Common myeloid progenitor, CD34-positive (primary cell): ENCODE measurements at places on chromosomes 16 and 17.
A peak's percentile ranks its signal among the peaks of the same experiment; 100 is the strongest.

GRCh38 chr16:81752225-81752875, 26.7 kb upstream of the PLCG2 start:
- H3K27me3 ChIP-seq: no peaks in the 10 kb centered on the region
- H3K36me3 ChIP-seq: no peaks in the 10 kb centered on the region
- peak overlapping the region; percentile 78 for H3K27ac ChIP-seq

DNA sequence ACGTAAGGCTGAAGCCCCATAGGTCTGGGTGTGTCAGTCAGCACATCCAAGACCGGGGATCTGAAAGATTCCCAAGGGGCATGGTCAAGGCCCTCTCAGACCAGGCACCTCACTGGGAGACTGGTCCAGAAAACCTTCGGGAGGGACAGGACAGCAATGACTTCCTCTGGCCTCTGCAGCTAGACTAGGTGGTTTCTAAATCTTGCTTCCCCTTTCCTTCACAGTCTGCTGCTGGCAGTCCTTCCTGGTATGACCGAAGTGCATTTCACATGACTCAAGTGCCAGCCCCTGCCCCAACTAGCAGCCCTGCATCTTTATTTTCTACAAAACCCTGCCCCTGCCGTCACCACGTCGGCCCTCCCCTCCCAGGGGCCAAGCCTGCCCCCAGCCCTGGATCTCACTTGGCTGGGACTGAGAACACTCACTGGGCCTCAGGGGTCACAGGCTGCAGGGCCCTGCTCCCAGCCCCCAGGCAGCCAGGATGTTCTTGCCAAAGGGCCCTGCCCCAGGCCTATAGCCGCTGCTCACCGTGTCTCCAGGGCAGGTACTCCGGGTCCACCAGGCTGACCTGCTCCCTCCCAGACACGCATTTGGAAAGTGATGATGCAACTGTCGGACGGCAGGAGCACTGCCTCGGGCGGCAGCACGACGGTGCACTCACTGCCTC, 18.3 kb downstream of the POLR3K start:
- DNase-seq: peak; percentile 87
- no peak overlapping the region for H3K27ac ChIP-seq
- no peaks in the 10 kb centered on the region for H3K27me3 ChIP-seq
- peak overlapping the region; percentile 40 for H3K4me3 ChIP-seq
- peaks cover 41% of the 10 kb centered on the region for H3K4me1 ChIP-seq
- peaks cover 24% of the 10 kb centered on the region for H3K36me3 ChIP-seq

- H3K27me3 ChIP-seq: no peaks in the 10 kb centered on the region
- H3K36me3 ChIP-seq: peaks cover 5% of the 10 kb centered on the region
- H3K4me3 ChIP-seq: no peak overlapping the region
- H3K27ac ChIP-seq: no peak overlapping the region
- DNase-seq: no peak
Measured at GRCh38 chr16:13940397-13940933, 20.5 kb downstream of the ERCC4 start.

- no peak overlapping the region for H3K4me3 ChIP-seq
- H3K27ac ChIP-seq: no peak overlapping the region
- DNase-seq: no peak
- H3K36me3 ChIP-seq: no peaks in the 10 kb centered on the region
- H3K4me1 ChIP-seq: no peaks in the 10 kb centered on the region
Measured at GRCh38 chr16:85859818-85860125, 39.2 kb upstream of the IRF8 start.

- no peaks in the 10 kb centered on the region for H3K27me3 ChIP-seq
- H3K36me3 ChIP-seq: no peaks in the 10 kb centered on the region
- no peak overlapping the region for H3K27ac ChIP-seq
- no peaks in the 10 kb centered on the region for H3K4me1 ChIP-seq
- H3K4me3 ChIP-seq: no peak overlapping the region
- DNase-seq: no peak
Measured at GRCh38 chr16:24841291-24841690, 4.5 kb upstream of the SLC5A11 start.

GRCh38 chr17:44334727-44335126, 10.1 kb upstream of the SLC25A39 start:
- no peak overlapping the region for H3K27ac ChIP-seq
- no peaks in the 10 kb centered on the region for H3K27me3 ChIP-seq
- no peak for DNase-seq
- no peaks in the 10 kb centered on the region for H3K36me3 ChIP-seq
- no peak overlapping the region for H3K4me3 ChIP-seq

- DNase-seq: peak; percentile 24
- H3K4me1 ChIP-seq: no peaks in the 10 kb centered on the region
- H3K36me3 ChIP-seq: peaks cover 45% of the 10 kb centered on the region
- no peak within 1 kb of the TSS for H3K27ac ChIP-seq
- no peak within 1 kb of the TSS for H3K4me3 ChIP-seq
- H3K27me3 ChIP-seq: peaks cover 2% of the 10 kb centered on the region
Measured at GRCh38 chr17:81902023-81902652, at the start of gene NPB. Gene NPB, plus strand, starts transcription at chr17:81902238. Its CDS starts 40 bp downstream, at chr17:81902278.

GRCh38 chr17:30788918-30789317, 35.6 kb downstream of the CRLF3 start:
- no peak overlapping the region for H3K4me3 ChIP-seq
- H3K36me3 ChIP-seq: peaks cover 22% of the 10 kb centered on the region
- no peak overlapping the region for H3K27ac ChIP-seq
- H3K4me1 ChIP-seq: no peaks in the 10 kb centered on the region
- no peak for DNase-seq

DNA sequence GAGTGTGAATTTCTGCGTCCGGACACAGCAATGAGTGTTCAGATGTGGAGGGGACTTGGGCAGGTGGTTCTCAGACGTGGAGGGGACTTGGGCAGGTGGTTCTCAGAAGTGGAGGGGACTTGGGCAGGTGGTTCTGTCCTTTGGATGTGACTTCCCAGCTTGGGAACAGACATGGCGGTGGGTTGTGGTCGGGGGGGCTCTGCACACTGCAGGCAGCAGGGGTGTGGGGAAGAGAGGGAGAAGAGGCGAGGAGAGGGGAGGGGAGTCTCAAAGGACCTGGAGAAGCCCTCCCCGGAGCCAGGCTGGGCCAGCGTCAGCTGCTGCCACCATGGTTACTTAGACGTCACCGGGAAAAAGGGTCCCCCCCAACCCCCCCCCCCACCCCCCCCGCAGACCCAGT, 9.8 kb downstream of the SOX8 start:
- H3K4me3 ChIP-seq: no peak overlapping the region
- H3K27me3 ChIP-seq: peaks cover 17% of the 10 kb centered on the region
- no peaks in the 10 kb centered on the region for H3K36me3 ChIP-seq
- no peak overlapping the region for H3K27ac ChIP-seq
- no peak for DNase-seq

DNA sequence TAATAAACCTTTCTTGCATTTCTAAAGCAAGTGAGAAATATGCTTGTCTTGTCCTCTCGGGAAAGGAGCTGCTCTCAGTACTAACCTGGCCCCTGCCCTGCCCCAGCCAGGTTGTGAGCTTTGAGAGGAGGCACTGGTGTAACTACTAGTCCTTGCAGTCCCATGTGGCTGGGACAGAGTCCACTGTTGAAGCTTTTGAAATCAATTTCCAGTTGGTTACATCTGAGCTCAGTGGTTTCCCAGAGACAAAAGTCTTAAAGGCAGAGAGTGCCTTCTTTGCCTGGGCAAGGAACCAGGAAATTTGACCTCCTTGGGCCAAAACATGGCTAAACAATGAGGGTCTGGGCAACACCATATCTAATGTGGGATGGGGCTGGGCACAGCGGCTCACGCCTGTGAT, 48.7 kb downstream of the GSG1L start:
- H3K4me3 ChIP-seq: no peak overlapping the region
- peaks cover 14% of the 10 kb centered on the region for H3K27me3 ChIP-seq
- peaks cover 5% of the 10 kb centered on the region for H3K4me1 ChIP-seq
- DNase-seq: no peak

DNA sequence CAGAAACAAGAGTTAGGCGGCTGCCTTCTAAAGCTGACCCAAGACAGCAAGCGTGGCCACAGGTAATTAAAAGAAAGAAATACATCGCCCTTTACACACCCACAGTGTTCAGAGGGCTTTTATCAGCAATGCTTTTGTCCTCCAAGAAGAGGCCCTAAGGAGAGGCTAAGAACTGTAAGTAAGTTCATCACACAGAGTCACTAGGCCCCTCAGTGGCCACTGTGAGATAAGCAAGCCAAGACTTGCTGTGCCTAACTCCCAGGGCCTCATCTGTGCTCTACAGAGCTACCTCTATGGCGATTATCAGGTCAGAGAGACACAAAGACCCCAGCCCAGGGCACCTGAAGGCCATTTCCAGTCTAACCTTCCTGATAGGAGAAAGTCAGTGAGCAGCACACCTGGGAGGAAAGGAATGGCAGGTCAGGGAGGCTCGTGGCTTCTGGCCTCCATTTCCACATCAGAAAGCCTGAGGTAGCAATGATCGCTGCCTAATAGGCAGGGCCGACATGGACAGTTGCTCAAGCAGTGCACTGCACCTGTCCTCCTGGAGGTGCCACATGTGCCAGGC, 545.2 kb upstream of the CDH11 start:
- no peaks in the 10 kb centered on the region for H3K4me1 ChIP-seq
- no peaks in the 10 kb centered on the region for H3K36me3 ChIP-seq
- no peak overlapping the region for H3K27ac ChIP-seq
- peak; percentile 23 for DNase-seq

DNA sequence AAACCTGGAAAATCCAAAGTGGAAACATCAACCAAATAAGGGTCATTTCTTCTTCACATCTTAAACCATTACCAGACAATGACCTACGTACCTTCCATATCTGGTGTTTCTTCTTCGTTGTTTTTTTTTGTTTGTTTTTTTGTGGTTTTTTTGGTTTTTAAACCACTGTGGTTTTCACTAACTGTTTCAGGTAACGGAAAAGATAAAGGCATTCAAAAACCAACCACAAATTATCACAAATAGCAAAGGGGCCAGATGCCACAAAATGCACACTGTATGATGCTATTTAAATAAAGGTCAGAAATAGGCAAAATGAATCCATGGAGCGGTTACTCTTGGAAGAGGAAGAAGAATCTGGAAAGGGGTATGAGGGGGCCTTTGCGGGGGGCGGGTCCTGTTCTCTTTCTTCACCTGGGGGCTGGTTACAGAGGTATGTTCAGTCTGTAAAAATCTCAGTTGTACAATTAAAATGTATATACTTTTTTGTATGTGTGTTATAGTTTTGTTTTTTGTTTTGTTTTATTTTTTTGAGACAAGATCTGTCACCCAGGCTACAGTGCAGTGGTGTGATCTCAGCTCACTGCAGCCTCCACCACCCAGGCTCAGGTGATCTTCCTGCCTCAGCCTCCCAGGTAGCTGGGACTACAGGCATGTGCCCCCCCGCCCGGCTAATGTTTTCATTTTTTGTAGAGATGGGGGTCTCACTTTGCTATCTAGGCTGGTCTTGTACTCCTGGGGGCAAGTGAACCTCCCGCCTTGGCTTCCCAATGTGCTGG, 29.6 kb downstream of the LITAF start:
- no peaks in the 10 kb centered on the region for H3K27me3 ChIP-seq
- no peak overlapping the region for H3K4me3 ChIP-seq
- H3K27ac ChIP-seq: no peak overlapping the region
- peak; percentile 69 for DNase-seq
- peaks cover 2% of the 10 kb centered on the region for H3K4me1 ChIP-seq

DNA sequence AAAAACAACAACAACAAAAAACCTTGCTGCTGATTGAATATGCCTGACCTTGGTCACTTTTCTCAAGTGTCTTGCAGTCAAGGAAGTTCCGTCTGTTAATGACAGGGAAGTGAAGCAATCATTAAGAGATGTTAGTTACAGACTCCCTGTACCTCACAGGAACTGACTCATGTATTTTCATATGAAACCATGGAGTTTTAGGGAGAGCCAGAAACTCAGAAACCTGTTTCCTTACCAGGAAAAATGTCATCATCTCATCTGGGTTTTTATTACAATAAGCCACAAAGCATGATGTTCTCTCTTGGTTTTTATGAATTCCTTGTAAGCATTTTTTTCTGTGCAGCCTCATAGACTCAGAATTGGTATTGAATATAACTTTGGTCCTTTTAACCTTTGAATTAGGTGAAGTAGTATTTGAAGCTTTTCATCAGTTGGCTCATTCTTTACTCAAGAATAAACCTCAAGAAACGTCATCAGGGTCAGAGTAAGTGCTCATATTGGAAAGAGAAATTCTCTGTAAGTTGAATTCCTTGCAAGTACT, 10.3 kb downstream of the LYRM1 start:
- peaks cover 12% of the 10 kb centered on the region for H3K4me1 ChIP-seq
- peak; percentile 81 for DNase-seq
- no peaks in the 10 kb centered on the region for H3K36me3 ChIP-seq
- H3K4me3 ChIP-seq: peak overlapping the region; percentile 54
- no peaks in the 10 kb centered on the region for H3K27me3 ChIP-seq

GRCh38 chr17:330993-331701, 21.5 kb downstream of the RPH3AL start:
- DNase-seq: no peak
- H3K27ac ChIP-seq: no peak overlapping the region
- H3K36me3 ChIP-seq: no peaks in the 10 kb centered on the region
- H3K4me3 ChIP-seq: no peak overlapping the region
- peaks cover 11% of the 10 kb centered on the region for H3K4me1 ChIP-seq

DNA sequence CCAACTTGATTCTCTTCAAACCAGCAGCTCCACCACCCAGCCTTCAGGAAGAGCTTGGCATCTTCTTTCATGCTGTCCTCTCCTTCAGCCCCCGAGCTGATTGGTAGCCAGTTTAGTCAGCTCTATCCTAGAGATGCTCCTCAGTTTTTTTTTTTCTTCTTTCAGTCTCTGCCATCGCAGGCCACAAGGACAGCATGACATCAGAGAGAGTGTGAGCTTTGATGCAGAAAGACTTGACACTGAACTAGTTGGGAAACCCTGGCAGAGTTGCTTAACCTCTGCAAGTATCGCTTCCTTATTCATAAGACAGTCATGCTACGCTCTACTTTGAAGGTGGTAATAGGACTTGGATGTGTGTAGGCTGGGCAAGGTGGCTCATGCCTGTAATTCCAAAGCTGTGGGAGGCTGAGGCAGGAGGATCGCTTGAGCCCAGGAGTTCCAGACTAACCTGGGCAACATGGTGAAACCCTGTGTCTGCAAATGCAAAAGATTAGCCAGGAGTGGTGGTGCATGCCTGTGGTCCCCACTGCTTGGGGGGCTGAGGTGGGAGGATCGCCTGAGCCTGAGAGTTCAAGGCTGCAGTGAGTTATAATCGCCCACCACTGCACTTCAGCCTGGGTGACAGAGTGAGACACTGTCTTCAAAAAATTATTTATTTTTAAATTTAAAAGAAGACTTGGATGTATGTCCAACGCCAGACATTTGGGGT, 2.6 kb downstream of the CD300LB start:
- H3K36me3 ChIP-seq: no peaks in the 10 kb centered on the region
- H3K4me1 ChIP-seq: peaks cover 37% of the 10 kb centered on the region
- no peak overlapping the region for H3K27ac ChIP-seq
- no peaks in the 10 kb centered on the region for H3K27me3 ChIP-seq
- DNase-seq: peak; percentile 59

DNA sequence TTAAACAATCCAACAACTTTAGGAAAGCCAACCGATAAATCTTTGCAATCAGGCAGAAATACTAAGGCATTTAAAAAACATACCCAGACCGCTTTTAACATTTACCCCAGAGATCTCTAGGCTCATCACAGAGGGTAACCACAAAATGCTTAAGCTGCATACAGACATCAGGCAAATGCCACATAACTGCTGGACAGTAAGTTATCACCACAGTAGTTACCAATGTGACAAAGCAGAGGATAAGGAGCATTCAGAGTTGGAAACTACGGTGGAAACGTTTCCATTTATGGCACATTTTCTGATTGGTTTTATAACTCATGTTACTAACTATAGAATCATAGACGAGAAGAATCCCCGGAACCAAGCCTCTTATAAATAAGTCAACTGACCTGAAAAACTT, 77.5 kb downstream of the KANSL1 start:
- H3K27ac ChIP-seq: no peak overlapping the region
- H3K36me3 ChIP-seq: no peaks in the 10 kb centered on the region
- DNase-seq: no peak
- H3K4me3 ChIP-seq: no peak overlapping the region
- H3K4me1 ChIP-seq: peaks cover under 1% of the 10 kb centered on the region
- no peaks in the 10 kb centered on the region for H3K27me3 ChIP-seq
